ENCODE measurements at places on chromosomes 13 and 19.

GRCh38 chr19:29483641-29483920 lies 42.2 kb upstream of the VSTM2B start:
- no peak for DNase-seq

DNA sequence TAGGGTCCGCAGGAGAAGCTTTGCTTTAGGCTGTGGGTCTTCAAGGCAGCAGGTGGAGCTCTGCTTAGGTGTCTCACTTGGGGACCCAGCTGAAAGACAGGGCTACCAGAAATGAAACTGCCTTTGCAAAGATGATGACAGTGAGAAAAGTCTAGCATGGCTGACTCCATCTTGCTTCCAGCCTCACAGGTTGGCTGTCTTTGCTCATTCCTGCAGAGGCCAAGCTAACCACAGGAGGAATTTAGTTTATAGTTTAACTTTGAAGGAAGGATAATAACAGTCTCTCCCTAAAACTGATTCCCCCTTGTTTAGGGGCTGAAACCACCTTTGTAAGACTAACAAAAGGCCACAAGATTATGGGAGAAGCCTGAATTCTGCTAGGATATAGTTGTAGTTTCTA lies 252.4 kb downstream of the UQCRFS1 start:
- no peak for DNase-seq

DNA sequence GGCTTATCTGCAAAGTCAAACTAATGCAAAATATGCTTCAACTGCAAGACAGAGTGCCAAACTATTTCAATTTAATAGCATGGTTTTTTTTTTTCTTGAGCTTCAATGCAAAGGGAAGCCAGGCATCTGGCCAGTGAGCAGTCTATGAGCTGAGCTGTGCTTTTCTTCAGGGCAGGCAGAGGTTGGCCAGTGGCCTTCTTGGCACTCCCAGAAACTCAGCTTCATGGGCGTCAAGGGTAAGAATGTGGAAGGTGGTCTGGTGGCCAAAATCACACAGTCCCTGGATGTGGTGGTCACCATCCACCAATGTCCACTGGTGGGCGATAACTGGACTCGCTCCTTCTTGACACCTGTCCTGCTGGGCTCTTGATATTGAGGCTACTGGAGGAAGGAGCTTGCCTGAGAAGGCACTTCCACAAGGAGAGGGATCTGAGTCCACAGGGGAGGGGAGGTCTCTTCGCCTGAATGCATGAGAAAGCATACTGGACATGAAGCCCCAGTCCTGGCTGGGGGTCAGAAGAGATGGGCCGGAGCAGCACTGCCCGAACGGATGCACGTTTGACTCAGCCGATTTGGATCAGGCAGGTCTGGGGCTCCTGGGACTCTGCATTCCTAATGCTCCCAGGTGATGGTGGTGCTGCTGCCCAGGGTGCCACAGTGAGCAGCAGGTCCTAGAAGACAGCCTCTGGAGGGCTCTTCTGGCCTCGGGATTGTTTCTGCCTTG lies 17.1 kb downstream of the COL4A2 start:
- DNase-seq: no peak

DNA sequence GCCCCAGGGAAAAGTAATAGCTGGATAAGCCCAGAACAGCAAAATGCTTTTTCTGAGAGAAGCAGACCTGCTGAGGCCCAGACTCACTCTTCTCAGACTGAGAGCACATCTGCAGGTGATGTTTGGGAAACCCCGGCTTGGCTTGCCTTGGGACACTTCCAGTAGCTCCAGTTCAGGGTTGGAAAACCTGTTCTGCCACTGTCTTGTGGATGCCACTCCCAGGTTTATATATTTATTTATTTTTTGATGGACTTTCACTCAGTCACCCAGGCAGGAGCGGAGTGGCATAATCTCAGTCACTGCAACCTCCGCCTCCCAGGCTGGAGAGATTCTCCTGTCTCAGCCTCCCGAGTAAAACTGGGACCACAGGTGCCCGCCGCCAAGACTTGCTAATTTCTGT lies 8.0 kb upstream of the SMARCA4 start:
- DNase-seq: no peak

GRCh38 chr13:31168736-31169135 lies 7.0 kb upstream of the HSPH1 start:
- no peak for DNase-seq

GRCh38 chr13:44148159-44148914 lies 225.3 kb upstream of the SERP2 start:
- DNase-seq: no peak

- no peak for DNase-seq
Measured at GRCh38 chr13:94280349-94280748, 199.1 kb downstream of the DCT start.

- DNase-seq: no peak
Measured at GRCh38 chr19:54299126-54299498, 13.9 kb downstream of the LILRA5 start.

- DNase-seq: no peak
Measured at GRCh38 chr13:46575818-46576221, 22.9 kb downstream of the LRCH1 start.
